Articular chondrocyte of knee joint (primary cell): ENCODE measurements at places on chromosomes 2 and 18. TPM values are rescaled to one million over a fixed set of nuclear protein-coding genes. Genes with fewer than 3 reads are reported as not detected.

Gene CCDC141
- total RNA-seq: 0.11 and 0.39 TPM in 2 replicates

Gene LYPD6B
- 0.52 and 2.4 TPM in 2 replicates for total RNA-seq

Gene PLGLB2
- 2.6 TPM in 2 replicates for total RNA-seq

Gene ADCYAP1
- not detected in 2 replicates for total RNA-seq

Gene GPC1
- 58.0 and 63.9 TPM in 2 replicates for total RNA-seq

Gene ACTR3
- total RNA-seq: 294 and 336 TPM in 2 replicates

Gene PLCD4
- 14.0 and 14.2 TPM in 2 replicates for total RNA-seq

Gene TXNDC2
- 0.13 TPM in 1 of 2 replicates, not detected in the other for total RNA-seq

Gene DSG1
- not detected in 2 replicates for total RNA-seq

Gene PAX8
- total RNA-seq: 0.65 and 0.86 TPM in 2 replicates

Gene C1GALT1C1L
- 0.76 and 1.8 TPM in 2 replicates for total RNA-seq

Gene TACR1
- total RNA-seq: 0.11 TPM in 1 of 2 replicates, not detected in the other

Gene FARP2
- total RNA-seq: 38.2 and 48.0 TPM in 2 replicates

Gene CRYGC
- total RNA-seq: not detected in 2 replicates

Gene NPPC
- total RNA-seq: not detected in 2 replicates

Gene XIRP2
- under 0.01 TPM in 1 of 2 replicates, not detected in the other for total RNA-seq

Gene SLC11A1
- 0.32 and 1.3 TPM in 2 replicates for total RNA-seq

Gene SPATA3
- not detected in 2 replicates for total RNA-seq

Gene TMEM163
- not detected in 2 replicates for total RNA-seq

Gene IL36RN
- not detected in 2 replicates for total RNA-seq

Gene TMEM178A
- total RNA-seq: 0.26 and 1.7 TPM in 2 replicates

Gene POTEE
- not detected in 2 replicates for total RNA-seq

Gene PLEK
- 0.13 and 0.32 TPM in 2 replicates for total RNA-seq

Gene TMBIM1
- 230 and 339 TPM in 2 replicates for total RNA-seq

Gene DNAH7
- 2.7 and 5.2 TPM in 2 replicates for total RNA-seq

Gene POTEJ
- total RNA-seq: not detected in 2 replicates

Gene IL1A
- not detected in 2 replicates for total RNA-seq

Gene AQP12A
- not detected in 2 replicates for total RNA-seq

Gene LOXHD1
- total RNA-seq: not detected in 2 replicates

Gene DYNAP
- total RNA-seq: not detected in 2 replicates

Gene C1QL2
- not detected in 2 replicates for total RNA-seq

Gene CABYR
- 4.8 and 4.9 TPM in 2 replicates for total RNA-seq

Gene GAL3ST2
- 0.26 TPM in 1 of 2 replicates, not detected in the other for total RNA-seq
